ENCODE measurements at places on chromosomes 6 and 20.

DNA sequence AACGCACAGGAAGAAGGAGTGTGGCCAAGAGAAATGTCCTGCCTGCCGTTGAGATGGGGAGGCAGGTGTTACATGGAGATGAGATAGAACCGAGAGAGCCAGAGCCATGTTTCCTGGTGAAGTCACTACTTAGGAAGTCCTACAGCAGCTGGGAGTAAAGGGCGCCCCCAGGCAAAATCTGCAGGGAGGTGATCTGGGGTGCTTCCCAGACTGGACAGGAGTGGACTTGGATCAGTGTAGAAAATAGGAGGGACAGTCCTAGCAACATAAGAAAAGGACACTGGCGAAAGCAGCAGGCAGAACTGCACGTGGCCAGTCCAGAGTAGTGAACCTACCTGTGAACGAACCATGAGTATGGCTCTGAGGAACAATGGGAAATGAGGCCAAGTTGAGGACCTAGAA, 85.3 kb downstream of the CD164 start:
- DNase-seq = no peak

GRCh38 chr6:96876886-96877545, 20.7 kb downstream of the NDUFAF4 start:
- no peak for DNase-seq

DNA sequence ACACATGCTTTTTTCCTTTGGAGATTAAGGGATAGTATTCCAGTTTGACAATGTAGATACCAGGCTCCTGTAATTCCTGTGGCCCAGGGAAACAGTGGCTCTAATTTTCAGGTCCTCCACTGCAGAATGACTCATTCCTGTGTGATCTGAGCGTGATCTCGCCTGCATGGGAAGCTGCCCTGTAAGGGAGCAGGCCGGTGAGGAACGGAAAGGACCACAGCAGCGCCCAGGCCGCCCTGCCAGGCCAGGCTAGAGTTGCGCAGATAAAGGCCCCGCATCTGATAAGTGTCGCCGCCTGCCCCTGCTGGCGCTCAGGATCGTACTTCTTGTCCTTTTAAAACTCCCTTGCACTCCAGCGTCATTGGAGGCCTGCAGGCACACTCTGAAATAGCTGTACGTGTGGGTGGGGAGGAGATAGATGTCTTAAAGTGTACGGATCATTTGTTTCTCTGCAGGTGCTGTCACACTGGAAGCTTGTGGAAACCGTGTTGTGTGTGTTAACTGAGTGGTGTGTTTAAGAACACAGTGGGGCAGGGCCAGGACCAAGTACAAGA, 60.7 kb downstream of the SYNJ2 start:
- no peak for DNase-seq

DNA sequence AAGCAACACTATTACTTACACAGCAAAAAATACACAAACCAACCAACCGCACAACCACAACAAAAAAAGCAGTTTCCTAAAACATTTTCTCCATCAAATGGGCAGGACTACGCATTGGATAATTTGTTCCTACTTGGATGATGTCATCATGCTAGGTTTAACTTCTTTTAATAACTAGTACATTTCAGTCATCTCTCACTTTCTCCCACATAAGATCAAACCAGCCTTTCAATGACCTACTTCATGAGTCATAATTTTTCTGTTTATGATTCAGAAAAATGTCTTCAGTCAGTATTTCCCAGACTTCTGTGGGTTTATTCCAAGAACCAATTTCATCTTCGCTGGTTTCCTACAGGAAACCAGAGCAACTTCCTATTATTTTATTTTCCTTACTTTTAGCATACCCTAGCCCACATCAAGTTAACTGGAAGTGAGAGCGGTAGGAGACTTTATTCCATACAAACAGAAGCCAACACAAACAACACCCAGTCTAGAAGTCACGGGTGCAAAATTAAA, 134.2 kb downstream of the GMDS start:
- no peak for DNase-seq

DNA sequence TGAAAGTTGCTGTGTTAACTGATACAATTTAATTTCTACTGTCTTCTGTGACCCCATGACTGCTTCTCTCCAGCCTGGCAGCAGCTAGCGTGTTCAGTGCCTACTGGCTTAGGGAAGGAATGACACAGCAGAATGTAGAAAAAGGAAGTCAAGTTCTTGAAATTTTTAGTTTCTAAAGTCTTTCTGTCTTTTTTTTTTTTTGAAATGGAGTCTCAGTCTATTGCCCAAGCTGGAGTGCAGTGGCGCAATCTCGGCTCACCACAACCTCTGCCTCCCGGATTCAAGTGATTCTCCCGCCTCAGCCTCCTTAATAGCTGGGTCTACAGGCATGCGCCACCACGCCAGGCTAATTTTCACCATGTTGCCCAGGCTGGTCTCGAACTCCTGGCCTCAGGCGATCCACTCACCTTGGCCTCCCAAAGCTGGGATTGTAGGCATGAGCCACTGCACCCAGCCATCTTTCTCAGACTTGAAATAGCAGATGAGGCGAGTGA, 39.3 kb downstream of the PCNA start:
- DNase-seq = peak; percentile 68

GRCh38 chr6:30480536-30481156, 8.7 kb upstream of the HLA-E start:
- no peak for DNase-seq

GRCh38 chr6:156783958-156784357, 6.8 kb downstream of the ARID1B start:
- DNase-seq = no peak

- DNase-seq = no peak
These were observed 56.7 kb downstream of the ATXN1 start for GRCh38 chr6:16704401-16705045.

DNA sequence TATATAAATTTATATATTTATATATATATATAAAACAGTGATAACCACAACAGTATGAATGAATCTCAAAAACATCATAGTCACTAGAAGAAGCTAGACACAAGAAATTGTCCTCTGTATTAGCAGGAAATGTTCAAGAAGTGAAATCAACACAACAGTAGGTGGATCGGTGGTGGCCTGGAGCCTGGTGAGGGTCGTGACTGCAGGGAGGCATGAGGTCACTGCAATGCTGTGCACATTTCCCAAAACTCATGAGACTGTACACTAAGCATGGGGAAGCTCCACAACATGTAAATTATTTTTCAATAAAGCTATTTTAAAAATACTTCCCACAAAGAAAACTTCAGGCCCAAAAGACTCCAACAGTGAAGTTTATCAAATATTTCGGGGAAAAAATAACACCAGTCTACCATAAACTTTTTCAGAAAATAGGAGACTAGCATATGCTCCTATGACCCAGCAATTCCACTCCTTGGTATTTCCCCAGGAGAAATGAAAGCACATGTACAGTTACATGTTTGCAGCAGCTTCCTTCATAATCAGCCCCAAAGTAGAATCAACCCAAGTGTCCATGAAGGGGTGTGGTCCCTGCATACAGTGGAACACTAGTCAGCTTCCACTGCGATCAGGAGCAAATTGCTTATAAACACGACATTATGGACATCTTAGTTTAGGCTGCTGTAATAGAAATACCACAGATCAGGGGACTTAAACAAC, 144.2 kb downstream of the TBXT start:
- DNase-seq = no peak

DNA sequence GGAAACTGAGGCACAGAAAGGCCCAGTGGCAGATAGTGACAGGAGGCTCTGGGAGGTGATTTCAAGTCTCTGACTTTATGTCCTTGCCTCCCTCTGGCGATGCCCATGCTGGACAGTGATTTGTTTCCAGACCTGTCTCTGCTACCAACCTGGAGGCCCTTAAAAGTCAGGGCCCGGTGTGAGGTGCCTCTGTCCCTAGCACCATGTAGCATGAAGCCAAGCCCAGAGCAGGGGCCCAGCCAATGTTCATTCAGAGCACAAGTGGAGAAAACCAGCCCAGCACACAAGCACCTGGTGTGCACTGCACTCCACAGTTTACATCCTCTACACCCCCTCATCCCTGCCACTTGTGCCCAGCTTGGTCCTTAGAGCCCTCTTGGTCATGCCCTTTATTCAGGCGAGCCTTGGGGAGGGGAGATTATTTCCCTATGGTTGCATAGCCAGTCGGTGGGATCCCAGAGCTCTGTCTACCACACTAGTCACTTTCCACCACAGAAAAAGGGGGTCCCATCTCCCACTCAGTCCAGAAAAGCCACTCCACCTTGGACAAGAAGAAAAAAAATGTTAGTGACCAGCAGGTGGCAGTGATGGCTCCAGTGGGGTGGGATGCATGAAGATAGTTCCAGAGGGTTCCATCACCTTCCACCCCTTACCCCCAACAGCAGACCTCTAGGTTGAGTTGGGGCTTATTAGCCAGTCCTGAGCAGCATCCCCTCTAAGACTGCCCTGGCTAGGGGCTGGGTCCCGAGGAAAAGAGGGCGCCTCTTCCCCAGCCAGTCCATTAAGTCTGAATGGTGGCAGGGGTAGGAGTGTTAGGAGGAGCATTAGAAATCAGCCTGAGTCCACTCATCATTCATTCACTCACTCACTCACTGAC, 30.9 kb downstream of the KIAA1755 start:
- no peak for DNase-seq

- DNase-seq = no peak
These were observed 60.2 kb downstream of the MRAP2 start for GRCh38 chr6:84093441-84094435.

DNA sequence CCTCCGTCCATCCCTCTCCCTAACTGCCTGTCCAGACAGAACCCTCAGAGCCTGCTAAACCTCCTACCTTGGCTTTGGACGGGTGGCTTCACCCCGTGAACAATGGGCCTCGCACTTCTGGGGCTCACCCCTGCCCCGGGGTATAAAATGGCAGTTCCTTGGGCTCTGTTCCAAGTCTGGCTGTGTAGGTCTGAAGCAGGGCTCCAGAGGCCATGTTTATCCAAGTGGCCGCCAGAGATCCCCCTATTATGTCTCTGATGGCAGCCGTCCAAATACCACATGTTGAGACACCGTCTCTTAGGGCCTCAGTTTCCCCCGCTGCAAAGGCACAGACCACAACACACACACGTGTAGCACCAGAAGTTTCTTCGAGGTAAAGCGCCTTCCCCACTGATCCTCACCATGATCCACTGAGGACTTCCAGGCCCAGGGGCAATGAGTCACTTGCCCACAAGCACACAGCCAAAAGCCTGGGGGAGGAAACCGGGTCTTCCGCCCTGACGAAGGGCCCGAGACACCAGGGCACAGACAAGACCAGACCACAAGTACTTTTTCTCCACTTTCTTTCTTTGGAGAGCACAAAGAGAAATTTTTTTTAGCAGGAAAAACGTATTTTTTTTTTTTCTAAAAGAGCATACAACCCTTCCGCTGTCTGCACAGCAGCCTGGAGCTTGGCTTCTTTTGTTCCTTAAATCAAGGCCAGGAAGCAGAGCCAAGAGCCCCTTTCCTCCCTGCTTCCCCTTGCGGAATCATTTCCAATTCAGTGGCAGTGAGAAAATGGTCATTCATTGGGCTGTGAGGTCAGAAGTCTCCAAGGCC, 11.8 kb downstream of the CPNE5 start:
- DNase-seq = peak; percentile 57

DNA sequence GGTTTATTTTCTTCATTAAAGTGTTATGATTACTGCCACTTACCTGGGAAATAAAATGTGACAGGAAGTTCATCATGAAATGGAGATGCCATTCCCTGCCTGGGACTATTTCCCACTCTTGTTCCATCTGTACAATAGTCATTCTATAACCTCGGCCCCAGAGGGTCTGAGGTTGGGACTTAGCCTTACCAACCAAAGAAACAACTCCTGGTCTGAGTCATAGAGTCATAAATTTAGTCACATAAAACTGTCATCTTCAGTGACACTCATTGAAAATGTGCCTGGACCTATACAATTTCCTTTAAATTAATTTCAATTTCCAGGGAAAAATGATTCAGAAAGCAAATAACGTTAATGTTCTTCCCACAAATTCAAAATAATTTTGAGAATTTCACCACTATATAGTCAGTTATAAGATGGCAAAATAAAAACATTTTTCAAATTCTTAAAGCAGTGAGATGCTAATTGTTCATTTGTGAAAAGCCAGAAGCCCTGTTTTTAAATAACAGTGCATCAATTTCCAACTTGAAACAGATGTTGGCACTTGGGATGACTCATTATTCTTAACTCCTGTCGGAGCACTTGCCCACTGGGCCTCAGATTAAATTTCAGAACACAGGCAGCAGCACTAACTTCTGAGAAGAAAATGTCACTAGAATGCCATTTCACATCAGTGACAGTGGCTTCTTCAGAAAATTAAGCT, 201.2 kb upstream of the SMLR1 start:
- no peak for DNase-seq

- no peak for DNase-seq
These were observed 75.8 kb downstream of the PSMG4 start for GRCh38 chr6:3334555-3334954.

GRCh38 chr6:95294043-95294442, 283.3 kb upstream of the MANEA start:
- no peak for DNase-seq

GRCh38 chr6:100466410-100467128, 1.8 kb upstream of the SIM1 start:
- DNase-seq = no peak

GRCh38 chr6:131492932-131493573, 80.0 kb upstream of the ARG1 start:
- DNase-seq = no peak

GRCh38 chr6:89110284-89110683, 7.6 kb downstream of the SRSF12 start:
- no peak for DNase-seq

- no peak for DNase-seq
These were observed 14.8 kb downstream of the BANF2 start for GRCh38 chr20:17714597-17714996.

- DNase-seq = no peak
These were observed 24.8 kb upstream of the ANGPT4 start for GRCh38 chr20:940926-941325.

DNA sequence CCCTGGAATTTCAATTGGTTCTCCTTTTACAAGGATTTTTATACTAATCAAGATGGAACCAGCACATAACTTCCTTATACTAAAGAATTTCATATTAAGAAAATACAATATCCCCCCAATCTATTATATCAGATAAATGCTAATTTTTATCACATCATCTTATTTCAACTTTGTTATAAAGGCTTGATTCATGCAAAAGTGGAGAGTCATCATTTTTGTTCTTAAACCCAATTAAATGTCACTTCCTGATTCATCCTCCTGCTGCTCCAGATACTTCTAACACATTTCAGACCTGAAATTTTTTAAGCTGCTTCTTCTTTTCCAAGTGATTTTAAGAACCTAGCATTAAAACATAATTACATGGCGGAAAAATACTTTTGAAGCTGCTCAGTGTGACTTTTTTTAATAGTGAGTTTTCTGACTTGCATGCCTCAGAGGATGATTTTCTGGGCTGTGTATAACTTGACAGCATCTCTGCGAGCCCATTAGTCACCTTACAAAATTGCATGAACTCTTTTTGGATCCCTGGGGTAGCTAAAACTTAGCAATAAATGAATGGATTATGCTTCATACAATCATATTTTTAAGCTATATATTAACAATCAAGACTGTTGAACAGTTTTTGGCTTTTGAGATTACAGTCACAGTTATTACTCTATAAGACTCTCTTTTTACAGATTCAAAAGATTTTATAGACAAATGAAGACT, 134.1 kb downstream of the ELOVL4 start:
- DNase-seq = peak; percentile 3
